Stimulated activated CD8-positive, alpha-beta memory T cell treated with anti-CD3 and anti-CD28 coated beads, Interleukin-2, amount 100 ng/mL, for 1 hour (primary cell): ENCODE measurements at places on chromosomes 12 and 14.

GRCh38 chr12:13238204-13238603 is 41.7 kb downstream of the EMP1 start:
- DNase-seq, result no peak

- no peak for DNase-seq
Measured at GRCh38 chr12:93060666-93061472, 131.8 kb upstream of the EEA1 start.

GRCh38 chr12:58920961-58921861 is 907 bp upstream of the LRIG3 start:
- no peak for DNase-seq

DNA sequence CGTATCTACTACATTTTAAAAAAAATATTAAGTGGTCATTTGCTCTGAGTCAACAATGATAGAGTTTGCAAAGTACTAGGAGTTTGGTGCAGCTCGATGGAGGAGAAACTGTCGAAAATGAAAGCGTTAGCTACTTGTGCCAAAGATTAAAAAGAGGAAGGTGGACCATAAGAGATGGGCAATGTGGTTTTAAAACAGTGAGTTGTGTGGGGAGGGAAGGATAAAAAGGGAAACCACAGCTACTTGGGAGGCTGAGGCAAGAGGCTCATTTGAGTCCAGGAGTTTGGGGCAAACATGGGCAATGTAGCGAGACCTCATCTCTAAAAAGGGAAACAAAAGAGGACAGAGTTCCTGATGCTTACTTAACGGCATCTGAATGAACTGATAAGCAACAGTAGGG is 18.2 kb upstream of the STRAP start:
- DNase-seq, result no peak

DNA sequence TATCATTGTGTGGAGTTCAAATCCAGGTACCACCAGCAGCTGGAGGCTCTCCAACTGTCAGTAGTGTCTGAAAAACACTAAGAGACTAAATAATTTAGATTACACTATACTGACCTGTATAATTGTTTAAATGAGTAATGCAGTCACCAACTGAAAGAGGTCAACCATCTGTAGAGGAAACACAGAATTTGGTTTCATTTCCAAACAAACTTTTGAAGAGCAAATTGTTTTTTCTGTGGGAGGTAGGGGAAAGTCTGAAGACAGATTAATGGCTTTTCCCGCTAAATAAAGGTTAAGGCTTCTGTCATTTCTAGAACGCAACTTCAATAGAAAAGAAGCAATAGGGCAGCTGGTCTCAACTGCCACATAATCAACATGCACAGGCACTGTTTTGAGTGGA is 462.6 kb downstream of the PRKD1 start:
- no peak for DNase-seq

- no peak for DNase-seq
Measured at GRCh38 chr12:62375603-62376002, 91.0 kb upstream of the MON2 start.

DNA sequence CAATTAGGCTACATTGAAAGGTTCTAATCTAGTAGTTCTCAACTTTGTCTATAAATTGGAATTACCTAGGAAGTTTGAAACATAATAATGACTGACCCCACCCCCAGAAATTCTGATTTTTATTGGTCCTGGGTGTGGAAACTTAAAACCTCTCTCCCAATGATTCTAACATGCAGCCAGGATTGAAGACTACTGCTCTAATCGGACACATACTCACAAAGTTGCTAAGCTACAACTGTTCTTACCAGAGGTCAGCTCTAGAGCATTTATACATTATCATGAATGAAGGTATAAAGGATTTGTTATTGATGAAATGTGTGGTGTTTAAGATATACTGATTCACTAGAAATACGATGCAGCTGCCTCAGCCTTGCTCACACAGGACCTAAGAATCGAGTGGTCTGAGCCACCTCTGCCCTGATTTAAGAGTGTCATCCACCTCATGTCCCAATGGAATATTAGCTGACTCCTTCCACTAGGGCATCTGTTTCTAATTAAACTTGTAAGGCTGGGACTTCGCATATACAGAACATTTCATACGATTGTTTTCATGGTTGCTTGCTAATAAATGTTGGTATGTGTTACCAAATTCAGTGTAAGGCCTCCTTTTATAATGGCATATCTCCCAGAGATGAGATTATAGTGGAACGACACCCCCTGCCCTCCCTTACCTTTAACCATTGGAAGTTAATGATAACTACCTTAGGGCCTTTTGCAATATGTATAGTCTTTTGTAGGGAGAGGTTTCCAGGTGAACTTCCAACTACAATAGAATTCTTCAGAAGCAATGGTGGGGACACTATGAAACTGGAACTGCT is 410.8 kb upstream of the PDE3A start:
- no peak for DNase-seq

DNA sequence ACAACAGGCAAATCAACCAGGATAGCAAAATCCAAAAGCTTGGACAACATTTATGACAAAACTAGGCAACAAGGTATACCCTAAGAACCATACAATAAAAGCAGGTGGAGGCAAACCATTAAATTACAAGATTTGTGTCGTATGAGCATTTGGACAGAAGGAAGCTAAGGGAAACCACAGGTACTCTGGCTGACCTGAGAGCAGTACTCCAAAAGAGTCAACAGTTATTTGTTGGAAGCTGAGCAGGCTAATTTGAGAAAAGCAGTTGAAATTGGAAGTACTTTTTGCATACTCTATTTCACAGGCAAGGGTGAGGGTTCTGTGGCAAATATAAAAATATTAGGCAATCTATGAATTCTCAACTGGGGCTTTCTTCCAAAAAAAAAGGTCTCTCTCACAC is 178.6 kb downstream of the PLCZ1 start:
- no peak for DNase-seq
